ENCODE measurements at places on chromosomes 3 and 15.

GRCh38 chr3:85251766-85252165 is 293.0 kb downstream of the CADM2 start:
- DNase-seq: no peak

DNA sequence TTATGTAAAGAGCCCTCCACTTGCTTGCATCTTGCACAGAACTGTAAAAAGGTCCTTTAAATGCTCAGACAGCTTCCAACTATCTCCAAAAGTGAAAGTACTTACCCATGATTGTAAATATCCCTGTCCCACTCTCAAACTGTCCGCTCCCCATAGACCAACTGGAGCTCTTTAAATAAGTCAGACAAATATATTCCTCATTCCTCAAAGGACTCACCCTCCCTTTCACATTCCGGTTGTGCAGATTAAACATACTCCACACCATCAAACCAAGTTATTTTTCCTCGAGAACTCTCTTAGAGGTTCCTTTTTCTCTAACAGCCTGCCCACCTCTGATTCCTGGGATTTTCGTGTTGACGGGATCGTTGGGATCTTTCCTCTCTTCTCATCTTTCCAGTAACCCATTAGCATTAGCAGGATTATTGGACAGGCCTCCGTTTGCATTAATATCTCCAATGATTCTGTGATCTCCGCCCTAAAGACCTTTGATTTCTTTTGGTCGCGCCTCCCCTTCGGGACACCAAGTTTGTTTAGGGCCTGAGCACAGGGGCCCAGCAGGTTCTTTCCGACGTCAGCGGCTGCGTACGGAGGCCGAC is 763 bp downstream of the GOLGB1 start:
- DNase-seq: no peak

DNA sequence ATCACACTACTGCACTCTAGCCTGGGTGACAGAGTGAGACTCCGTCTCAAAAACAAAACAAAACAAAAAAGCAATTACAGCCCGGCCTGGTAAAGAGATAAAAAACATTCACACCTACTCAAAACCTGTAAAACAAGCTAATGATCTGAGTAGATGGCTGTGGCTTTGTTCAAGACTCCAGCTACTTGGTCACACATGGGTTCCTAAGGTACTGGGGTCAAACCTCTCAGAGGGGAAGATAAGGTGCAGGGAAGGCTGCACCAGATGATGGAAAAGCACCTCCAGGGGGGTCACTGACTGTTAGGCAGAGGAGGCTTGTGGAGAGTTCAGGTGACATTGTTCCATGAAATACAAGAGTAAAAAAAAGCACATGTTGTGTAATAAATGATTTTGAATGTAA is 450.2 kb upstream of the WNT5A start:
- DNase-seq: no peak

- DNase-seq: no peak
Measured at GRCh38 chr15:44188795-44189194, 6.3 kb downstream of the FRMD5 start.

DNA sequence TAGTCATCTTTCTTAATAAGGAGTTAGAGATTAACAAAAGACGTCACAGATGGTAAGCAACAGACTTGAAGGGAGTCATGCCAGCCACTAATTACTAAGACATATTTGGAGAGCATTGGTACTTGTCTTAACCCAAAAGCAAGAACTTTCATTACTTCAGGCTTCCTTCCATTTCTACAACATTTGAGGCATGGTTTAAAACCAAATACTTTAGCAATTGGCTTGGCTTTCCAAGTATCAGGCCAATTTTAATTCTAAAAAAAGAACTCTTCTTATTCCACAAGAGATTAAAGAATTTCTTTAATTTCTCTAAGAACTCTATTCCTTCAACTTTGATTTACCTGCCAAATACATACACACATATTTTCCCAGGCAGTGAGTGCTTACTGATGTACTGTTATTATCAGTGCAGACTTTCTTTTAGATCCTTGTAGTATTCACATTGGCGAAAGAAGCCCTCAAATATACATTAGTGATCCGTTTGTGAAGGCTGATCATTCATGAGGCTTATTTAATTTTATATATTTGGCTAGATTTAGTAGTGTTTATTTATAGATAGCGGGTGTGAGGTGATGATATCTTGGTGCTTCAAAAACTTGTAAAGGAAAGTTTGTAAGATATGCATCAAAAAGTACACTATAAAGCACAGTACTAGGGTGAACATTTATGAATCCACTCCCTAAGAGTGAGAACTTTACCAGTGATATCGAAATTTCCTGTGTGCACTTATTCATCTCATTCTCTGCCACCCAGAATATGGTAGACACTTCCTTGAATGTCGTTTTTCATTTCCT is 229.2 kb downstream of the MFSD1 start:
- DNase-seq: peak; percentile 19

GRCh38 chr3:172061724-172062184 is 22.4 kb downstream of the FNDC3B start:
- DNase-seq: no peak

GRCh38 chr3:13500133-13500885 is 20.2 kb downstream of the HDAC11 start:
- no peak for DNase-seq

DNA sequence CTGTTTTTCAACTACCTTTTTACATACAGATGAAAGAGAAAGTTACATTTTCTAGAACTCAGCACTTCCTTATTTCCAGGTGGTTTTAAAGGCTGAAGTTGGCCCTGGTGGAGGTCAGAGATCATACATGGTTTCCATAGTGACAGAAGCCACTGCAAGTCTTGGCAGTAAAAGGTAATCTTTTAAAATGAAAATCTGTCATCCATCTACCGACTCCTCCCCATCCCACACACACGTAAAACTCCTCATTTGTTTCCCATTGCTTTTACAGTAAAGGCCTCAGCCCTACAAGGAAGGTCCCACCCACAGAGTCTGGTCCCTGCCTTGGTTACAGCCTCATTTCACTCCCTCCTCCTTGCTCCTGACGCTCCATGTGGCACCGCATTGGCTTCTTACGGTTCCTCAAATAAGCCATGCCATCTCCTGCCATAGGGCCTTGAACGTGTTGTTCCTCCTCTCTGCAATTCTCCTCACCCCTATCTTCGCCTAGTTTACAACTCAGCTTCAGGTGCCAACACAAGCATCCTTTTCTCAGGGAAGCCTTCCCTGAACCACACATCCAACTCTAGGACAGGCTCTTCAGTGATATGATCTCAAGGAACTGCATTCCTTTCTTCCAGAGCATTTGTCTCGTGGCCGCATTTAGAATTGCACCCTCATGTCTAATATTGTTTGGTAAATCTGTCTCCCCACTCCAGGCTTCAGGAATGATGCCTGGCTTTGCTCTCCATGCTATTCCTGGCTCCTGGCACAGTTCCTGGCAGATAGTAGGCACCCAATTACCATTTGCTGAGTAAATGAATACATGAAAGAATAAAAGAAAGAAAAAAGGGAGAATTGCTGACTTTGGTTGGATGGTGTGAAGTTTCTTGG is 2.6 kb downstream of the CYP19A1 start:
- no peak for DNase-seq

GRCh38 chr15:58228718-58229117 is 90.5 kb downstream of the AQP9 start:
- no peak for DNase-seq

DNA sequence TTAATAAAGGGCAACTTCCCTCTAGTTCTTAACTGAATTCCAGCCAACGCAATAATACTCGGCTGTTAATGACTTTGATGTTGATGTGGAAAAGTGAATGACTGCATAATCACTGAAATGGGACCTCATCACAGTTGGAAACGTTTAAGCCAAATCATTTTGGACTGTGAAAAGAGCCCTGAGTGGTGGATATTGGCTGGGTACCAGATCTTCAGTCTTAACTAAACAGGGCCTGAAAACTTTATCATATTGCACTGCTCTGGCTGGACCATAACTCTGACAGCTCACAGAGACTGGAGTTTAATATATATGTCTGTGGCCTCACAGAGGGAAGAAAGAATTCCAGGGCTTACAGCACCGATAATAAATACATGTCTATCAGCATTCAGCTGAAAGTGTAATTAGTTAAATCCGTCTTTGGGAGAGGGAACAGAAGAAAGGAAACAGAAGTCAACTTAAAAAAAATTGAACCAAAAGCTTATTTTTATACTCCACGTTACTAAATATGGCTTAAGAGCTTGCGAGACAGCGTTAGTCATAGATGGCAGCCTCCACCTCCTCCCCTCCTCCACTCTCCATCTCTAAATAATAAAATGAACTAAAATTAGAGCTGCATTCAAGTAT is 222.3 kb upstream of the CDIN1 start:
- no peak for DNase-seq

- DNase-seq: peak; percentile 37
Measured at GRCh38 chr3:170740726-170741591, 129.0 kb downstream of the RPL22L1 start.

- DNase-seq: no peak
Measured at GRCh38 chr3:41301548-41301947, 102.2 kb downstream of the CTNNB1 start.

GRCh38 chr3:175422744-175423143 is 563.6 kb downstream of the NAALADL2 start:
- DNase-seq: no peak

DNA sequence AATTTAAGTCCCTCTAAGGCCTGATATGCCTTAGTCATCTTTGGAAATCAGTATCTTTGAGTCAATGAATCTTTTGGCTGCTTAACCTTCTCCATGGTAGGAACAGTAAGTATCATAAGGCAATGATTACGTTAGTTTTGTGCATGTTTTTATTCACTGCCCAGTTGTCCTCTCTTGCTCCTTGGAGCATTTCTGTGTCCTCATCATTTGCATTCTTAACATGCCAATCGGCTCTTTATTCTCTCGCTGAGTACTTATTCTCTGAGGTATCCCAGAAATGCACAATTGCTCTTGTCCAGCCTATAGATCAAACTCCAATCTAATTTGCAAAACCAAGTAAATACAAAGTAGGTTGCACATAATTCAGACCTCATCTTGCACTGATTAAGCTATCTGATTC is 405.0 kb upstream of the IL12A start:
- no peak for DNase-seq

- DNase-seq: no peak
Measured at GRCh38 chr15:85120351-85121113, 138.9 kb downstream of the PDE8A start.

GRCh38 chr3:52407779-52408178 is 37.1 kb downstream of the SEMA3G start:
- no peak for DNase-seq

GRCh38 chr3:51304230-51304629 is 80.9 kb upstream of the MANF start:
- no peak for DNase-seq

DNA sequence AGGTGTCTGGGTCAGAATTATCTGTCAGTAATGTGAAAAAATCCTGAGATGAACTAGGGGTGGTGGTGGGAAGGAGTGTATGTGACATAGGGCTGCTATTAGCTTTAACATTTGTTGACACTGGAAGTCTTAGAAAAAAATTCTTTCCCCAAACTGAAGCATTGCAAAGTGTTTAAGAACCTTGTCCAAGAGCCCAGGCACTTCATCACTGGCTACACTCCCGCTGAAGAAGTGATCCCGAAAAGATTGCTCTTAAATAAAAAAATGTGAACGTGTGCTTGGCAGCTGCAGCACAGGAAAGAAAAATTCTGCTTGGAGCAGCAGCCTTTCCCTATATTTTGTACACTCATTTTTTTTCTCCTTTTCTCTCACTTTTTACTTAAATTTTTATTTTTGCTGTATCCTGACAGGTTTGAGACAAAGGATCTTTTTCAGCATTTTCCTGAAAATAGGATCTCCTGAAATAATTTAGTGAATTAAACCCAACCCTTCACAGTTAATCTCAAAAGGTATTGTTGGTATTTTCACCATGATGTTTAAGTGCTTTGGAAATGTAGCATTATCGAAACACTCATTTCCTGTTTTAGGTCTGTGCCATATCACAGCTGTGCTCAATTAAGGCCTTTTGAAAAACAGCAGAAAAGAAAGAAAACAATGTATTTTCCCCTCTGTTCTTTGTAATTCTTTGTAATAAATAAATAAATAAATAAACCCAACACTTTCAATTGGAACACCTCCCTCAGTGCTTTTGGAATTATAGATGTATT is 477.6 kb downstream of the ZNF385D start:
- no peak for DNase-seq

- DNase-seq: no peak
Measured at GRCh38 chr15:82934100-82934880, 18.2 kb downstream of the HOMER2 start.

DNA sequence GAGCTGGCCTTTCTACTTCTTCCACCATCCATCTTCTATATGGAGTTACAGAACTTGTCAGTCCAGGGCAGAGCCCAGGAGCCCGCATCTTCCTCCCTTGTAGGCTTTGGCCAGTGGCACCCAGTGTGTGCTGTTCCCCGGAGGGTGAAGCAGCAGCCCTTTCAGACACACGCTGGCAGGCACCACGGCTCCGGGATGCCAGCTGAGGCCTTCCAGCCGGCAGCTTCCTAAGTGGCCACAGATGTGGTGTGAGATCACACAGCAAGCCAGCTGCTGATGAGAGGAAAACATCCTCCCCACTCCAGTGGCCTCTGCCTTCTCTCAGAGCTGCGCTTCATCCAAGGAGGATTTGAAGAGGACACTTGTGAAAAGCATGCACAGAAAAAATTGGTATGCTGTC is 24.1 kb downstream of the CRABP1 start:
- peak; percentile 54 for DNase-seq

GRCh38 chr3:9020426-9020825 is 57.2 kb upstream of the RAD18 start:
- no peak for DNase-seq

DNA sequence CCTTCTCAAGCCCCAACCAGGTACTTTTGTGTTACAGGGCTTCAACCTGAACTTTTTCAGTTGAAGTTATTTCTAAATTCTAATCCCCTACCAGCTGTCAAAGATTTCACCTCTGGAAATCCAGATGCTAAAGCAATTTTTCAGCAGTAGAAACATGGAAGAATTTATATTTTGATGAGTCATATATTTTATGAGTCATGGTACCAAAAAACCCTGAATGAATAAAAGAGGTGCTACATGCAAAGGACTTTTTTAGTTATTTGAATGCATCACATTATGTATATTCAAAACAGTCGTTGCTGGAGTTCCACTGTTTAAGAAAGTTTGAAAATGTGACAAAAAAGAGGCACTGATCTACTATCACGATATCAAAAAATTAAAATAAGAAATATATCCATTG is 96.0 kb upstream of the ZNF385D start:
- DNase-seq: no peak

GRCh38 chr3:116256843-116257485 is 188.3 kb downstream of the LSAMP start:
- DNase-seq: no peak

- no peak for DNase-seq
Measured at GRCh38 chr3:109640146-109640652, 302.9 kb upstream of the DPPA4 start.

DNA sequence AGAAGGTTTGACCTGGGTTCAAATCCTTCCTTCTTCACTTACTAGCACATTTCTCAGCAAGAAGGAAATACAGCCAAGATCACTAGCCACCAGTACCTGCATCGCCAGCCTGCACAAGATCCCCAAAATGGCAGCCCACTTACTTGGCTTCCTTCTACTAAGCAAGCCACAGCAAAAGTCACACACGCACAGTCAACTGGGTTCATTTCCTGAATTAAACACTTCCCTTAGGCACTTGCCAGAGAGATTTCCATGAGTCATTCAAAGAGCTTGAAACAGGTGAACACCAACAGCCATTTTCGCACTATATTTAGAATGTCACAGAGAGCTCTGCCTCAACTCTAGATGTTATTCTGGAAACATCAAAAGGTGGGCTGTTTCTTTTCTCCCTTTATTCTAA is 42.6 kb downstream of the MGLL start:
- DNase-seq: no peak

- no peak for DNase-seq
Measured at GRCh38 chr3:149009732-149010131, 18.4 kb downstream of the GYG1 start.

Data from NCI-H2171 treated with DMSO at 0.1 percent for 48 hours (cell line).